NCI-H2029 (cell line): ENCODE measurements at places on chromosomes 5 and 9.

DNA sequence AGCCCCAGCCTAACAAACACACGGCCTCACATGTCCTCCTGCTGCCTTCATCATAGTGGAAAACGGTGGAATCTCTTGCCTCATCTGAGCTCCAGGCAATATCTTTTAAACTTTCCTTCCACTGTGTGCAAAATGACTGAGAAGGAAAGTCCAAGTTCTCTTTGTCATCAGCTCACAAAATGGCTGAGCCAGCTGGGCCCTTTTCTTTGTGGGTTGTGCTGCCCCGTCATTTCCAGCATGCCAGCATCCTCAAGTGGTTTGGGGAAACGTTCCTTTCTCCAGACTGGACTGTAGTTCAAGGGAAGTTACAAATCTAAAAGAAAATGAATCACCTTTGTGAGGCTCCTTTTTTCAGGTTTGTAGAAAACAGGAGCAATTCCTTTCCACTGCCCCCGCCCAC lies 171.1 kb upstream of the FSTL4 start:
- DNase-seq, result no peak

DNA sequence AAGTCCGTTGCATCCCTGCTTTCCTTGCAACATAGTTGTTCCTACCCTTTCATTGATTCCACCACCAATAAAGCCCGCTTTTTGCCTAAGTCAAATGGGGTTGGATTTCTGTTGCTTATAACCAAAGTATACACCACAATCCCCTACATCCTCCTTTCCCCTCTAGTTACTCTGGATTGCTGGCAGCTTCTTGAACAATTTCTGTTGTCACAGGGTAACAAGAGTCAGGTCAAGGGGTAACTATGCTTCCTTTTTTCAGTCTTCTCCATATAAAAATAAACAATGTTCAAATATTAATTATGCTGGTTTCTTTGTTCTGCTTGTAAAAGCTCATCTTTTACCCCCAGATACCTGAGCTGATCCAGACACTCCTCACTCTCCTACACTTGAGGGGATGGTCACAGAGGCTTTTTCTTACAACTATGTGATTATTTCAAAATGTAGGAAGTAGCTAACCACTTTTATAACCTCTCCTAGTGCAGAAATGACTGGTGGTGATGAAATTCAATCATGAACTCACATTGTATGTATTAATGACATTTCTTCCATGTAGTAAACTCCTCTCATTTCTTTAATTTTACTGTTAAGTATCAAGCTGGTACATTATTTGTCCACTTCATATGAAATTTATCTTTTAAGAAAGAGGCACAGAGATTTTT lies 136.5 kb downstream of the SNX18 start:
- no peak for DNase-seq

- peak; percentile 58 for DNase-seq
Observed at GRCh38 chr9:35071814-35072460, 488 bp downstream of the VCP start.

DNA sequence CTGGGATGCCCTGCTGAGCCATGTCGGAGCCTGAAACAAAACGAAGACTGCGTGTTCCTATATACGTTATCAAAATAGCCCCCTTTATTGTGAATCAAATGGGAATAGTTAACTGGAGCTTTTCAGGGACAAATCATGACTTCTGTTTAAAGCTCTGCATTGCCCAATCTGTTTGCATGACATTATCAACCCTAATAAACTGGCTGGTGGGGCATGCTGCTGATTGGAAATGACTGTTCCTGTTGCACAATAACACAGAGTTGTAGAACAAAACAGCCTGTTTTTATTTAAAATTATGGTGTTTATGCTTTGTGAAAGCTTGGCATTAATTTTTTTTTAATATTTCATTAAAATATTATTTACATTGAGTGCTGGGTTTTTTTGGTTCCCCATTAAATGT lies 215.5 kb downstream of the TMEM167A start:
- DNase-seq, result no peak

GRCh38 chr5:170289764-170290163 lies 7.8 kb downstream of the LCP2 start:
- no peak for DNase-seq

- no peak for DNase-seq
Observed at GRCh38 chr5:6774721-6775204, 61.5 kb downstream of the TENT4A start.
